ENCODE measurements at places on chromosomes 2 and 18.

GRCh38 chr2:11222845-11223244, 67.6 kb downstream of the SLC66A3 start:
- DNase-seq, result no peak

DNA sequence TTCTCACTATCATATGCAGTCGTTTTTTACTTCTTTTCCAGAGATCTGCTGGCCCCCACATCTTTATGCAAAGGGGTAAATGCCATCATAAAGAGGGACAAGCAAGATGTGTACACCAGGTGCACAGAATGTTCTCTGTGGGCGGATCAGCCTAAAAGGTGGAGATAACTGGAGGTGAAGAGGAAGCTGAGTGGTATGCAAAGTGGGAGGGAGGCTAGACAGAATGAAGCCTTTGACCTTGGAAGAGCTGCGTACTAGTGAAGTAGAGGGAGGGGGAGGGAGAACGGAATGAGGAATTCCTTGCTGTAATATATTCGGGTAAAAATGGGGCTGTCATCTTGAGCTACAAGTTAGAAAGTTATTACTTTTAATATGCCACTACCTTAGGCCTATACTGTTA, 287.5 kb upstream of the VRK2 start:
- no peak for DNase-seq

- DNase-seq, result no peak
Observed at GRCh38 chr2:98769784-98770183, 38.9 kb upstream of the MGAT4A start.

GRCh38 chr18:49876536-49876935, 63.2 kb upstream of the ACAA2 start:
- no peak for DNase-seq

DNA sequence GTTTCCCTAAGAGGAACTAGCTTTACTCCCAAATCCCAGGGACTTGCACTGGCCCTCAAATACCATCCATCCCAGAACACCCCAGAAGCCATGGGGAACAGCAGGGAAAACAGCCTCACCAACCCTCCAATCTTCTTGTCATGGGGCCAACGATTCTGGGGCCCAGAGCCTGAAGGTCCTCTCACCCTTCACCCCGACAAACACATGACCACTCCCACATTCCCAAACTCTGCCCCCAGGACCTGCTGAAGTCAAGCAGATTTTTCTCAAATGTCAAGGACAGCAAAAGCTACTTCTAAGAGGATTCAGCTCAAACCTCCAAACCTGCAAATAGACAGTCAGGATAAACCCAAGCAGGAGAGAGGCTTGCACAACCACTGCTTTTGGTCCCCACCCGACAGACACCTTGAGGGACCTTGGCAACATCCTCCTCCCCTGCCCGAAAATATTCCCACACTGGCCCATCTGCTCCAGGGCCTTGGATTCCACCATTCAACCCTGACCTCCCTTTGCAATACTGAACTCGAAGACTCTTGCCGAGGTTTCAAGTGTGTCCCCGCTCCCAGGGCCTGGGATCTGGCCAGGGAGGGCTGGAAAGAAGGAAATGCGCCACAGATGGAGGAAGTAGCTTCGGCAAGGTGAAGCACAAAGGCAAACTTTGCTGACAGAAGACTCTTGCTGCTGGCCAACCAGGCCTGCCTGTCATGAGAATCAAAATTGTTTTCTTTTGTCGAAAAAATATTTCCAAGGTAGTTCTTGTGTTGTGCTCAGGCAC, 143.3 kb downstream of the ZFP36L2 start:
- DNase-seq, result no peak
